ENCODE measurements at places on chromosomes 6 and 20. TPM values are rescaled to one million over a fixed set of nuclear protein-coding genes. Genes with fewer than 3 reads are reported as not detected.

DNA sequence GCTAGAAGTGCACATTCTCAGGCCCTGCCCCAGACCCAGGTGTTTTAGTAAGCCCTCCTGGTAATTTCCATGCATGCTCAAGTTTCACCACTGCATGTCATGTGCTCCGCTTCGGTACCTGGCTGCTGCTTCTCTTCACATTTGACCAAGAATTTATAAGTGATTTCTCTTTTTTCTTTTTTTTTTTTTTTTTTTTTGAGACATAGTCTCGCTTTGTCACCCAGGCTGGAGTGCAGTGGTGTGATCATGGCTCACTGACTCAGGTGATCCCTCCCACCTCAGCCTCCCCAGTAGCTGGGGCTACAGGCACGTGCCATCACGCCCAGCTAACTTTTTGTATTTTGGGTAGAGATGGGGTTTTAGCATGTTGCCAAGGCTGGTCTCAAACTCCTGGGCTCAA, 16.0 kb downstream of the TM9SF4 start:
- DNase-seq = no peak

DNA sequence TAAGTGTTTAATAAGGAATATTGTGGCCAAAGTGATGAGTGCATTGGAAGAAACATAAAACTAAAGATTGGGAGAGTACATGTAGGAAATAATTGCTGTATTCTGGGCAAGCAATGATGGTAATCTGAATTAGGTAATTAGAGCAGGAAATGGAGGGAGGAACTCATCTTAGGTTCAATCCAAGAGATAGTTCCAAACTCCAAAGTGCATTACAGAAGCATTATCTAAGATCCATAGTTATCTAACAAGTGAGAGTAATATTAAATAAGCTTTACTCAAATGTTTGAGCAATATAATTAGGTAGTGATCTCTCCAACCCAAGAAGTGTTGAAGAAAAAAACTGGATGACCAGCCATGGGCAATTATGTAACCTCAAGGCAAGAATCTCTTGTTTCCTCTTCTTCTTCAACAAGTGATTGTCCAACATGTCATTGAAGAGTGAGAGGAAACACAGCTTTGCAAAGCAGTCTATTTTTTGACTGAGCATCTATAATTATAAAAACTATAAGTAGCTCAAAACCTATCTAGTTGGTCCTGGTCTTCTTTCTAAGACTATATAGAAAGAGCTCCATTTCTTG, 181.2 kb upstream of the TNFAIP3 start:
- DNase-seq = no peak

DNA sequence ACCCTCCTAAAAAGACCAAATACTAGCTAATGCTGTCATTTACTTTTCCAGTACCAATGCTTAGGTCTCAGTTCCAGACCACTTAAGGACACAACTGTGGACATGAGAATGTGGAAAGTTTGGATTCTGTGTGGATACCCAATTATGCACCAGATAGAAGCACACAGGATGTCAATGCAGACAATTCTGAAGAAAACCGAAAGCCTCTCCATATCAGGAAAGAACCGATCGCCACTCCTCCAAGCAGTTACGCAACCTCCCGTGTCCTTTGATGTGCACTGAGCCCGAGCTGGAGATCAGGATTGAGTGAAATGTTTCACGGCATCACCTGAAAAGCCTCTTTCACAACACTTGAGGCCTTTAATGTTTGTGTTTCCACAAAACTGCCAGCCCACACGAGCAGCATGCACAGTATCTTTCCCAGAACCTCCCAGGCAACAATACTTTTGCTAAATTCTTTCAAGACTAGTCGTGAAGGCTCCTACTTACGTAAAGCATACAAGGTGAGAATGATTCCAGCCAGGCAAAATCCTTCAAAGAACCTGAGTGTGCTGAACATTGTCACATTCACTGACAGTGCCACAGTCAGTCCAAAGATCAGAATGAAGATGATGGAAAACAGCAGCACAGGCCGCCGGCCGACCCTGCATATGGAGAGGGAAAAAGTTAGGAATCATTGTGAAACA, 47.0 kb downstream of the SLC22A23 start:
- DNase-seq = no peak

Gene SERPINB6
- 36.9 TPM for total RNA-seq

Gene DDX39B
- total RNA-seq = 267 TPM
